ENCODE measurements at places on chromosomes 16 and 17. TPM values are rescaled to one million over a fixed set of nuclear protein-coding genes. Genes with fewer than 3 reads are reported as not detected.

KRT40 gene
- total RNA-seq, result 6.3 TPM

NRN1L gene
- total RNA-seq, result 1.0 TPM

ACSF2 gene
- total RNA-seq, result 51.1 TPM

HYDIN gene
- total RNA-seq, result 3.7 TPM

TMEM100 gene
- 6.3 TPM for total RNA-seq

MED9 gene
- total RNA-seq, result 12.5 TPM

RPL23 gene
- 2,779 TPM for total RNA-seq

RAB11FIP4 gene
- 1.0 TPM for total RNA-seq

KRTAP3-3 gene
- total RNA-seq, result not detected

OR1F1 gene
- not detected for total RNA-seq

TBX6 gene
- not detected for total RNA-seq

AOC2 gene
- 0.52 TPM for total RNA-seq

NGFR gene
- 20.4 TPM for total RNA-seq

GLP2R gene
- not detected for total RNA-seq

MT1E gene
- total RNA-seq, result 18.8 TPM

CSH1 gene
- total RNA-seq, result not detected

GPRC5C gene
- 44.4 TPM for total RNA-seq

GNG13 gene
- total RNA-seq, result not detected

KRT33A gene
- not detected for total RNA-seq

RTN4RL1 gene
- total RNA-seq, result 1.0 TPM

TEKT1 gene
- not detected for total RNA-seq

WSCD1 gene
- total RNA-seq, result 33.4 TPM

C17orf113 gene
- total RNA-seq, result 1.6 TPM

CCL3 gene
- 7.3 TPM for total RNA-seq

PERCC1 gene
- total RNA-seq, result not detected

SCGB1C2 gene
- not detected for total RNA-seq

FBXW10 gene
- not detected for total RNA-seq

MYH11 gene
- total RNA-seq, result 23.0 TPM

KRTAP9-4 gene
- not detected for total RNA-seq

TMC8 gene
- 7.8 TPM for total RNA-seq

ACSM2B gene
- 0.52 TPM for total RNA-seq

MYH8 gene
- 3,493 TPM for total RNA-seq

KAT7 gene
- 23.5 TPM for total RNA-seq

FOXF1 gene
- not detected for total RNA-seq

CAMKK1 gene
- 4.2 TPM for total RNA-seq

YBX2 gene
- total RNA-seq, result 0.52 TPM

CRYBA1 gene
- total RNA-seq, result not detected

PPP1R1B gene
- 3.1 TPM for total RNA-seq

CTRB2 gene
- total RNA-seq, result not detected

KRT31 gene
- total RNA-seq, result 3.1 TPM

C17orf50 gene
- total RNA-seq, result not detected

NEUROD2 gene
- total RNA-seq, result not detected

CES4A gene
- 1.0 TPM for total RNA-seq

TBX21 gene
- not detected for total RNA-seq
